ENCODE measurements at places on chromosomes 12 and 14.

DNA sequence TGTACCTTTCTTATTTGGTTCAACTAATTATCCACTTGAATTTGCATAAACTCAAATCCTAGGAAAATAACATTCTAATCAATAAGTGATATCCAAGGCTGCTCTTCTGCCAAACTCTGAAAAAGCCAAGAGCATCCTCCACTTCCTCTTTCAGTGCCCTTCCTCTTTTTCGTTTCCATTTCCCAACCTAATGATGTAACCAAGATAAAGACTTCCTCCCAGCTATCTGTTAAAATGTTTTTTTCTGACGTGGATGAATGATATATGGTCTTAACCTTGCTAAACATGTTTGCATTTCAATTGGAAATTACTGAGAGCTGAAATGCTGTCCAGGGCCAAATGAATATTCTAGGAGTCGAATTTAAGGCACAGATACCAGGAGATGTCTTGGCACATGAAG lies 459.5 kb upstream of the PDE3A start:
- no peak for DNase-seq

GRCh38 chr12:53560351-53560750 lies 53.1 kb upstream of the NPFF start:
- DNase-seq = no peak

GRCh38 chr12:89469361-89469760 lies 55.2 kb downstream of the GALNT4 start:
- DNase-seq = no peak

- DNase-seq = no peak
These were observed 9.3 kb upstream of the ACOT6 start for GRCh38 chr14:73602994-73603393.

GRCh38 chr12:32515137-32515873 lies 115.9 kb downstream of the FGD4 start:
- DNase-seq = no peak

- DNase-seq = no peak
These were observed at the start of gene SYT10 for GRCh38 chr12:33439587-33440011. Gene SYT10 (minus strand): TSS chr12:33439819. CDS start chr12:33439522, 297 bp downstream.

DNA sequence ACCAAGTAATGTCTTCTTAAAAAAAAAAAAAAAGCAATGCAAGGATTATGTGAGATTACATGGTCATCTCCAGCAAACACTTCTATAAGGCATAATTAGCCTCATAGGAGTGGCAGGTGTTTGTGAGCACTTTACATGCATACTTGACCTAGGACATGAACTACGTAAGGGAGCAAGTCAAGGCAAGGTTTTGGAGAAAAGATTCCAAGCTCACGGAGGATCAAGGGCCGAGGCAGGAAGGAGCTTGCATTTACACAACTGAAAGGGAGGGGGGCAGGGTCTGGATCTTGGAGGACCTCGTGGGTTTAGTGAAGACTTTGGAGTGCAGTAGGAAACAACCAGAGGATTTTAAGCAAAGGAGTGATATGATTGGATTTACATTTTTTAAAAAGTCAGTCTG lies 112.5 kb downstream of the CCER1 start:
- no peak for DNase-seq

DNA sequence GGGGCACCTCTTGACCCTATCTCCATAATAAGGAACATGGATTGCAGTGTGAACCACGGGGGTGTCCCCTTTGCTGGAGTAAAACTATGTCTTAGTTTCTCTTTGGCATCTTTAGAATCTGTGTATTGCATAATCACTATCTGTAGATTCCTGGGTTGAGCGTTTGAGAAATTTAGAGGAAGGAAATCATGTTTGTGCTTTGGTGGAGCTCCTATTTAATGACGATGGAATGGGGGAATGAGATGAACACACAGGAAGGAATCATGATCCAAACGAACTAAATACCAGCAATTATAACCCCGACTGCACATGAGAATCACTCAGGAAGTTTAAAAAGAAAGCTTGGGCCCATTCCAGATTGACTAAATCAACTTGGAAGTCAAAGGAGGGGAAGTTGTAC lies 1.3 kb upstream of the MYG1 start:
- DNase-seq = no peak

DNA sequence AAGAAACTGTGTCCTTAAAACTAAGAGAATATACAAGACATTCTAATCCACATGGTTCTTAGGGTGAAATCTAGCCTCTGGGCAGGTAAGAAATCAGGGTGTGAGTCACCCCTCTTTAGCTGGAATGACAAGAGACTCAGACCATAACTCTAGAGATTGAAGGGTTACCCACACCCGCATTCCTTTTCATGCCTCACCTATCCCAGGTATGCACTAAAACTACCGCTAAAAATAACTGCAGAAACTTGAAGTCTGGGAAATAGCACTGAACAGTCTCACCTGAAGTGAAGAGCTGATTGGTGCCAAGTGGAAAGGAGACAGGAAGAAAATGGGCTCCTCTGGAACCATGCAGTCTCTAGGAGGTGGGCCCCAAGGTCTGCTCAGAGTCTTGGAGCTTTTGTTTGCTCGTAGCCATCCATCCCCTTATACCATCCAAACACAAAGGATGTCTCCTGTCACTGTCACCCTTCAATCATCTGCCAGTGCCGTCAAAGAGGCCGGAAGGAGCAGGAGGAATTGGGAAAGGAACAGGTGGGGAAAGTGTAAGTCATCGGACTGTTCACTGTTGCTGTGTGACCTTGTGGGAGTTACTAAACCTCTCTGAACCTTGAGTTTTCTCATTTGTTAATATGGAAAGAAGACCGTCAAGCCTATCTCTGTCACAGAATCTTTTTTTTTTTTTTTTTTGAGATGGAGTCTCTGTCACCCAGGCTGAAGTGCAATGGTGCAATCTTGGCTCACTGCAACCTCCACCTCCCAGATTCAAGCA lies 22.4 kb downstream of the DDX47 start:
- no peak for DNase-seq

- no peak for DNase-seq
These were observed 14.7 kb downstream of the SERPINA1 start for GRCh38 chr14:94373708-94374107.

- DNase-seq = no peak
These were observed 134.4 kb downstream of the GXYLT1 start for GRCh38 chr12:42010257-42010656.

DNA sequence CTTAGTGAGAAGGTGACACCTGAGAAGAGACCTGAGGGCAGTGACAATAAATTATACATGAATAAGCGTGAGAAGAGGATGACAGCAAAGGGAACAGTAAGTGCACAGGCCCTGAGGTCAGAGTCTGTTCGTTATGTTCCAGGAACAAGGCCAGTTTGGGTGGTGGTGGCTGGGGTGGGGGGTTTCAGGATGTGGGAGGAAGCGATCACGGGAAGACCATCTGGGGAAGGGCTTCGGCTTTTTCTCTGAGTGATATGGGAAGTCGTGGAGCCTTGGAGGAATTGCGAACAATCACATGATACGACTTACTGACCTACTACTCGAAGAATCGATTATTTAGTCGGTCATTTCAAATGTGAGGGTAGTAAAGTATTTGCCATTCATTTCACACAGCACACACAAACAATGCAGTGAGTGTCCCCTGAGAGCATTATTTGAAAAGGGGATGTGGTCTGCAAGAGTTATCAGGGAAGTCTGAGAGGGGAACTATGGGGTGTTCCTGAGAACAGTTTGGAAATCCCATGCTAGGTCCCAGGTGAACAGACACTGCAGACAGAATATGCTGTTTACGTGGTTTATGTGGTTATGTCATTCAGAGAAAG lies 94.7 kb downstream of the SLC38A1 start:
- DNase-seq = no peak

GRCh38 chr14:90788031-90788430 lies 28.2 kb downstream of the TTC7B start:
- no peak for DNase-seq

DNA sequence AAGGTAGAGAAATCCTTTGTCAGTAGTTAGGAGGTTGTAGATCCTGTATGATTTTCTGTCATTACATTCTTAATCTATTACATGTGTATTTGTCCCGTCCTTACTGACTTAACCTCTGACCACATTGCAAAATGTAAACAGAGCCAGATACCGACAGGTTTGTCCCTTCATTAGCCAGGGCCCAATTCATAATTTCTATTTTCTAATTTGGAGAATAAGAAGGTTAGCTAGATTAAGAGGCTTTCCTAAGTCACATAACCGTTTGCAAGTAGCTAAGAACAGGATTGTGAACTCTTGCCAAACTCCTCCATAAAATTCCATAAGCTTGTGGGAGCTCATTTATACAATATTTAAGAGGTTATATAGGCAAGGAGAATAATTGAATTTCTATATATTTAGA lies 352.6 kb downstream of the RAD51B start:
- no peak for DNase-seq

GRCh38 chr12:65823513-65824375 lies 539 bp upstream of the HMGA2 start:
- no peak for DNase-seq

DNA sequence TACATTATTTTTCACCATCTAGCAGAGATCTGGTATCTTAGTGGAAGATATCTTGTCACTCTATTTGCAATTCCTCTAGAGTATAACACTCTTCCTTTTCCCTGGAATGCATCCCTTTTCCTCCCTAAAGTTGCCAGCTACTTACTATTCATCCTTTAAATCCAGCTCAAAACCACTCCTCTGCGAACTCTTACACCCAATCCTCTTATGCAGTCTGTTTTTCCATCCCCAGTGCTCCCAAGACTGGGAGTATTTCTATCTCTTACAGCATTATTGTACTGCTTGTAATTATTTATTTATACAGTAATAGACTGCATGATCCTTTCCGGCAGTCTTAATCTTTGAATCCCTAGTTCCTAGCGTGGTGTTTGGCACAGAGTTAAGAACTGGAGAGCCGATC lies 2.9 kb upstream of the SRGAP1 start:
- no peak for DNase-seq

- DNase-seq = no peak
These were observed 44.8 kb upstream of the GUCY2C start for GRCh38 chr12:14741153-14741552.

DNA sequence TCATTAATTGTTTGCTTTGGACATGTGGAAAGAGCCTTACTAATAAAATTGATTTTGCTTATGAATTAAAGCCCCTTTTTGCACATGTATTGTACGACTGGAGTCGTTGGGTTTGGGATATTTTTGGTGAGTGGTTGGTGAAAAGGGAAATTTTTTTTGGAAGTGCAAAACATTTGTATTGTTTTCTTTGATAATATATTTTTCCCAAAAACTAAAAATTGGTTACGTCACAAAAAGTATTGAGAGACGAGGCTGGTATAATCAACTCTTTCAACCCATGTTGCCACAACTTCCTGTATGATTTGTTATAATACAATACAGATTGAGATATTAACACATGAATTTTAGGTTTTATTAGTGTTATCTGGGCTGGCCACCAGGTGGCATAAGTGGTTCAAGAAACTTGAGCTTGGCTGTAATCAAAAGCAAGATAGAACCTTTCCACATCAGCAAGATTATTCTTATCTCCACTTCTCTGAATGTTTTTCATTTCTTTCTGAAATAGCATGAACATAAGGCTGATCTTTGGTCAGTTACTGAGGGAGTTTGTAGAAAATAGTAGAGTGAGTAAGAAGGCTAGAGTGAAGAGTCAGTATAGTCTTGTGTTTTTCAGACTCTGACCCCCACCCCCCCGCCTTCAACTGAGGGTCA lies 8.7 kb downstream of the NGDN start:
- DNase-seq = peak; percentile 30

DNA sequence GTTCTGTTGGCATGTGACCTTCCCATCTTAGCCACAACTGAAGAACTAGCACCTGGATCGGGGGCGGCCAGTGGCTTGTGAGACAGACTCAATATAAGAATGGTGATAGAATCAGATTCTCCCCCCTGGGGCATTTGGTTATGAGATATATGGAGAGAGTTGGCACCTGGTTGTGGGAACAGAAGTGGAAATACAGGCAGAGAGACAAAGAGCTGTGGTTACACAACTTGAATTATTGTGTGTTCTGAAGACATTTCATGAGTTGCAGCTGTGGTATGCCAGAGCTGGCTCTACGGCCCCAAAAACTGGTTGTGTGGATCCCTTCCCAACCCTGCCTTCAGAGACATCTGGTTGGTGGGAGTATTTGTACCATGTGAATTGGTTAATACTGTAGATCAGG lies 2.9 kb upstream of the MSRB3 start:
- no peak for DNase-seq

GRCh38 chr12:88993651-88994050 lies 358.6 kb downstream of the DUSP6 start:
- no peak for DNase-seq

- DNase-seq = peak; percentile 51
These were observed 448.5 kb downstream of the TMEM121 start for GRCh38 chr14:105974902-105975301.

DNA sequence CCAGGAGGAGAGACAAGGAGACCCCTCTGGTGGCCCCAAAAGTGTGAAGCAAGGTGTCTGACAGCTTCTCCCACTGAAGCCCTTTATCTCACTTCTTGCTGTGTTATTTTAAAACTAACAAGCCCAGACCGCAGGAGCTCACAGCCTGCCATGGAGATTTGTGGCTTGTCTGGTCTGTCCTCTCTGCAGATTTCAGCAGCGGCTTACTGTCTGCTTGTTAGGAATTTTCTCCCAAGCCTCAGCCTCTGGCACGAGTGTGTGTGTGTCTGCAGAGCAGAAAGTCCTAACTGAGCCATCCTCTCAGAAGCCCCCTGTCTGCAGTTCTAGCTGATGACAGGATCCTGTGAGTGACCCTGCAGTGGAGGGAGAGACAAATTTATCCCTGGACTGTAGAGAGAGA lies 87.9 kb upstream of the HSPB8 start:
- DNase-seq = no peak

Measured in activated T-helper 9 cell treated with anti-CD3 and anti-CD28 coated beads, Interleukin-2, amount 50 U/mL, for 16 hours (primary cell).